ENCODE measurements at places on chromosomes 3 and 15.
A peak's percentile ranks its signal among the peaks of the same experiment; 100 is the strongest.

DNA sequence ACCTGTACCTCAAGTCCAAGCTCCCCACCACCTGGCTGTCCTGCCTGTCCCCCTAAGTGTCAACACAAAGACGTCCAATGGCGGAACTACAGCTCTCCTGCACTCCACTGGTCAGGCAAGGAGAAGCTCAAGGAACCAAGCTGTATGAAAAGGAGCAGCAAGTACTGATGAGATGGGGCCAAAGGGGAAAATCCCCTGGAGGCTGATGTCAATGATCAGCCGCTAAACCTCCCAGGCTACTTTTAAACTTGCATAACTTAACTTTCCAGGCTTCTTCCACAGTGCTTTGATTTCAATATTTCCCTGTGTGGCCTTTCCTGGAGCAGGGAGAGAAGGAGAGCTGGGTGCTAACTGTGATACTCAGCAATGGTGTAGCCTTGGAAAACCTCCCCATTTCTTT, 35.0 kb downstream of the TM4SF4 start:
- no peak for DNase-seq

- DNase-seq = no peak
Observed at GRCh38 chr3:42490243-42490642, 12.2 kb upstream of the VIPR1 start.

DNA sequence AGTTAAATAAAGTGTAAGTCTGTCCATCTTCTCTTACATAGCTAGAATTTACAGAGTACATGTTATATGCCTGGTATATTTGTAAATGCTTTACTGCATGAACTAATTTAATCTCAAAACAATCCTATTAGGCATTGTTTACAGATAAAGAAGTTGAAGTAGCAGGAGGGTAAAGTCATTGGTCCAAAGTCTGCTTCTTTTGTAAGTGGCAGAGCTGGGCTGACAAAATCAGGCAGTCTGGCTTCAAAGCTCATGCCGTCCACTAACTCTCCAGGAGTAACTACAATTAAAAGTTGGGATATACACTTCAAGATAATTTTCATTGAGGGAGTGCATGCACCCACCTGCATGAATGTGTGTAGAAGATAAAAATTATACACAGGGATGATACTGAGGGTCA, 27.3 kb downstream of the VGLL3 start:
- DNase-seq = no peak

- DNase-seq = peak; percentile 77
Observed at GRCh38 chr15:72722071-72722696, 36.2 kb downstream of the BBS4 start.

- no peak for DNase-seq
Observed at GRCh38 chr15:75348562-75349350, 1.9 kb downstream of the NEIL1 start.

DNA sequence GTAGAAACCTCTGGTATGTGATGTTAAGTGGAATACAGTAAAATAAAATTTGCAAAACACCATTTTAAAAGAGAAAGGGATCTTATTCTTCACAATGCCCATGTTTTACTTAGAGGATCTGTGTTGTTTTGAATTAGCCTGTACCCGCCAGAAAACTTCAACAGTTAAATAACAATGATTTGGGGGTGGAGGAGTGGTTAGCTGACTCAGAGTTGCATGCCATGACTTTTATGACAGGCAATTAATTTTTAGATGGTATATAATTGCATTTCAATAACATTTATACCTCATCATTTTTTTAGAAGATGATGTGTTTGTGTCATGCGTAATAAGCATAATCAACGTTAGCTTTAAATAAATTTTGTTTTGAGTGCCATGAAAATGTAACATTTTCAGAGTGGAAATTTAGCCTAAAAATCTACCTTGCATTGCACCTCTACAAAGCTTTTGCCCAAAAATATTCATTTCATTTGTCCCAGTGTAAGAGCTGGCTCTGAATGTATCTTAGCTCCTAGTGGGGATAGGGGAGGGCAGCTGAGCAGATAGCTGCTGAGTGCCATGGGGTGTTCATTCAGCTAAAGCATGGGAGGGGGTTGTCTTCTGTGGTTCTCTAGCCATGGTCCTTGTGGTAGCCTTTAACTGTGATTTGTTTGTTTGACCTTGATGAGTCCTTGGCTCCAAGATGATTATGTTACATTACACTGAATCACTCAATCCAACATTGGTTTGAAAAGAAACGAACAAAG, 379.8 kb downstream of the LPP start:
- DNase-seq = no peak

GRCh38 chr15:101765772-101766456, 37.4 kb upstream of the OR4F6 start:
- no peak for DNase-seq

DNA sequence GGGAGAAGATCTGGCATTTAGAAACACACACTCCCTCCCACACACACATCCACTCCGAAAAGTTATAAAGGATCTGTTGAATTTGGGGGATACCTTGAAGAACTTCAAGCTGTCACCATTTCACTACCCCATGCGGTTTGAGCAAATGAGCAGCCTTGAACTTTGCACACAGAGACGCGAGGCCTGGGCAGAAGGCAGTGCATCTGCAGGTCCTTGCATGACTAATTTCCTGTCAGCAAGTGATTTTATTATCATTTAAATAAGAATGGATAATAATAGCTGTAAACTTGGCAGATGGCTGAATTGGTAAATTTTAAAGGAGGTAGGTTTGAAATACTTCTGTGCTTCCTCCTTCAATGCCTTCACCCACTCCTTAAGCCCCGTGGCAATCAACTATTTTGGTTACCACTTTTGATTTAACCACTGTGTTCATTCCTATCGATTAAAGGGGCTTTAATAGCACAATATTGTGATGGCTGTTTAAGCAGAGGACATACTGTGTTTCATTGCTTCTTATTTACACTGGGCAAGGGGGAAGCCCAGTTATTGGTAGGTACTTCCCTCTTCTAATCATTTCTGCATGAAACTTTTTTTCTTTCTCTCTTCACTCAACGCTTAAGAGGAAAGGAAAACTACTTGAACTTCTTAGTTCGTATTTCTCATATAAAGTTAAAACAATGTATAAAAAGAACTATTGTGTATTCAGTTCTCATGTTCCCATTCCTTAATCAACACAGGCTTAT, 108.1 kb downstream of the ROBO2 start:
- no peak for DNase-seq

- no peak for DNase-seq
Observed at GRCh38 chr3:169510693-169511010, 152.9 kb downstream of the MECOM start.

DNA sequence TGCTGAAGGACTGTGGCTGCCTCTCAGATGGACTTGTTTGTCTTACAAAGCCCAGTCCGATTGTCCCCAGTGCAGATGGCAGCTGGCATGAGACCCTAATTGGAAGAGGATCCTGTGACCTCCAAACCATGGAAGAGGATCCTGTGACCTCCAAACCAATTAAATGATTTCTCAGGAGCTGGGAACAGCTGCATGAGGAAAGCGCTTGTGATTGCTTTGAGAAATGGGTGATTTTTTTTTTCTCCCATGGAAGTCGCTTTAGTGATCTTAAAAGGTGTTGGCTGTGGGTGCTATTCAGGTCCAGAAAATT, 68.4 kb upstream of the LARS2 start:
- DNase-seq = no peak

DNA sequence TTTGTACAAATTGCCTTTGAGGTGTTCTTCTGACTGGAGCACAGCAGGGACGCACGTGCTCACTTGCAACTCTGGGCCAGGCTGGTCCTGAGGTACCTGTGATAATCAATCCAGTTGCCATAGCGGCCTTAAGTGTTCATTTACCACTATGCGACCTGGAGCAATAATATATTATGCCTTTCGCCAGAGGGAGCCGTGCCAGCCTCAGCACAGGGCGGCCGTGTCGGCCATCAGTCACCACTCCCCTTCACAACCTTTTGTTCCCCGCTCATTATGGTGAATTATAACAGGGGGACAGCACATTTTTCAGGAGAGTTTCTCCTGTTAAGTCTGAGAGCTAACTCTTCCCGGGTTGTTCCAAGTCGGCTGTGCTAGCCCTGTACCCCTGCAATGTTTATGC, 289.7 kb downstream of the RORA start:
- no peak for DNase-seq

DNA sequence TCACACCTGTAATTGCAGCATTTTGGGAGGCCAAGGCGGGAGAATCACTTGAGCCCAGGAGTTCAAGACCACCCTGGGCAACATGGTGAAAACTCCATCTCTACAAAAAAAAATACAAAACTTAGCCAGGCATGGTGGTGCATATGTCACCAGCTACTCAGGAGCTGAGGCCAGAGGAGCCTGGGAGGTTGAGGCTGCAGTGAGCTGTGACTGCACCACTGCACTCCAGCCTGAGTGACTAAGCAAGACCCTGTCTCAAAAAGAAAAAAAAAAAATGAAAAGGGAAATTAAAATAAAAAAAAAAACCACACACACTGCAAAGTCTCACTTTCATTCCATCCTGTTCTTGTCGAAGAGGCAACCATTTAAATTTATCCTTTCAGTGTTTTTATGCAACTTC, 100.8 kb upstream of the PIAS1 start:
- no peak for DNase-seq

GRCh38 chr3:140134231-140134965, 199.4 kb downstream of the CLSTN2 start:
- no peak for DNase-seq

DNA sequence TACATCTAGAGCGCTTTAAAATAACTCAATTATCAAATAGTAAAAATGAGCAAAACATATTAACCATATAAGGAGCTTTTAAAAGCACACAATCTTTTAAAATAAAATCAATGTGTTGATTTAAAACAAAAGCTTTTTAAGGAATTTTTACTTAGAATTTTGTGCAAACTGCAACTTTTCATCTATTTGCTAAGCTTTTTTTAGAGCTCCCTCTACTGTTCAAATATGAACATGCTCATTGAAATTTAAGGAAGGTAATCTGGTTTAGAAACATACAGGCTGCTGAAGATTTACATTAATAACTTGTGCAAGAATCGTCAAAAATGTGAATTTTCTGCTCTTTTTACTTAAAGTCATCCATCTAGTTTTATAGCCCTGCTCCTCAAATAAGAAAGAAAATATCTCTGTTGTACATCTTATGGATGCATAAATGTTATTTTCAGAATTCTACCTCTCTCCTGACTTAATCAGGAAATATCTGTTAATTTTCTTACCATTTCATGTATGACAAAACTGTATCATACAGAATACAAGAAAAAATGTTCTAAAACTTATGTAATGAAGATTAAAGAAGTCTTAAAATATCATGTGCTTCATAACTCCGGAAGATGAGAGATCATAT, 469.4 kb upstream of the ROBO2 start:
- peak; percentile 17 for DNase-seq

DNA sequence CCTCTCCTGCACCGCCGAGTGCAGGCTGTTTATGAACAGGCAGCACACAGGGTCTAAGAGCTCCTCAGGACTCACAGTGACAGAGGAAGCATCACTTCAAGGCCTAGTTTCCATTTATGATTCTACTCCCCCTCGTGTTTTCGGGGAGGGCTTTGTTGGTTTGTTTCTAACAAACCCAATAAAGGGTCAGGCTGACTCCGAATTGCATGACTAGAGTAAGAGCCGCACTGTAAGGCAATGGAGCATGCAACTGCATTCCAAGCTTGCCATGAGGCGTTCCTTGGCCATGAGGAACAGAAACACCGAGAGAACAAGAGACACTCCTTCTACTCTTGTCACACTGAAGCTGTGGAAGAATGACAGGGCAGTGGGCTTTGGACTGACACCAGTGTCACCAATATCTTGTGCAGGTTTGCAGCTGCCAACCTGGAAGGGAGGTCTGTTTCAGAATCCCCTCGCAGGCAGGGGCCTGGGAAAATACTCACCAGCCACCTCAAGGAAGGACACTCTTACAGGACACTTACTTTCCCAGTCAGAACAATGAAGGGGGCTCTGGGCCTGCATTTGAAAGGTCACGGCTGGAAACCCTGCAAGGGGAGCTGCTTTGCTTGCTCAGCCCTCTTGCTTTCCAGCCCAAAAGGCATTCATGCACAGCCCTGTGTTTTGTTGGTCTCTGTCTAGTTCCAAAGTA, 96.8 kb downstream of the ADAMTS17 start:
- no peak for DNase-seq

GRCh38 chr3:195129072-195129643, 141.8 kb downstream of the XXYLT1 start:
- DNase-seq = no peak

DNA sequence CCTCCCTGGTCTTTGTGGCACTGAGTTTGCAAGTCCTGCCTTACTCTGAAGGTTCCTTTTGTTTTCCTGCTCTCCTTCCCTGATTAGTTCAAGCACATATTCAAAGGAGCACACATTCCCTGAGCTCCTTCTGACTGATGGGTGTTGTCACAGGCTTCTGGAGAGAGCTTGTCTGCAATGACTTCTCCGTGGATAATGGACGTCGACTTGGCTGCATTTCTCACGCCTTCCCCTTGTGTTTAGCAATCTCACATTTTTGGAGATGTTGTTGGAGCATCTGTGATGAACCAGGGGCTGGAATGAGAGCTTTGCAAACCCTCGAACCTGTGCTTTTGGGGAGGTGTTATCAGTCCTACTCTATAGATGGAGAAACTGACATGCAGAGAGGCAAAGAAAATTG, 375.4 kb upstream of the PROK2 start:
- peak; percentile 54 for DNase-seq

DNA sequence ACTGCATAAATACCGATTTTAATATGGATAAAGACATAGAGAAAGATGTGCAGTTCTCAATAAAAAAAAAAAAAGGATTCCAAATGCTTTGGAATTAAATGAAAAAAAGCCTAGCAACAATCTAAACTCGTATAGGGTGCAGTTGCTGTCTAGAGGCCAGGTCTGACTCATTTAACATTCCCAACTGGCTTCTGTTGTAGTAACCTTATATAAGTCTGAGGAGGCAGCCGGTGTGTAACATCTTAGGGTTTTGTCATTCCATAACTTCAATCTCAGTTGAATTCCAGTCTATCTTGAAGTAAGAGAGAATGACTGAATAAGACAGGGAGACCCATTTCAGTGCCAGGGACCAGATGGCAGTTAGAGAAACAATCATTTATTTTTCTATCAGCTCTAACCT, 6.5 kb downstream of the PDCD10 start:
- DNase-seq = peak; percentile 79

GRCh38 chr3:194283221-194284006, 67.7 kb downstream of the CPN2 start:
- peak; percentile 94 for DNase-seq

DNA sequence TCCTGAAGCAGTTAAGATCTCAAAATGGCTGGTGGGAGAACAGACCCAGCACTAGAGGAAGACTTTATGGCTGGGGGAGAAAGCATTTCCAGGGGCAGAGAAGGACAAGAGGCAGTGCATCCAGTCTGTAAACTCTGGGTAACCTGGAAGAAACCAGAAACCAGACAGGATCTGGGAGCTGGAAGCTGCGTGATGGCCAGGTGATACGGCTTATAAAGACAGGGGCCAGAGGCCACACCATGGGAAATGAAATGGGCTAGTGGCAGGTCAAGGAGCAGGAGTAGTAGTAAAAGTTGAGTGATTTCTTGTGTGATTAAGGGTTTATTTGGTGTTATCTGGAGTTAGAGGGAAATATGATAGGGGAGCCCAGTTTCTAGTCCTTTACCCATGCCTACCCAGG, 144.7 kb upstream of the ARRDC4 start:
- DNase-seq = no peak

DNA sequence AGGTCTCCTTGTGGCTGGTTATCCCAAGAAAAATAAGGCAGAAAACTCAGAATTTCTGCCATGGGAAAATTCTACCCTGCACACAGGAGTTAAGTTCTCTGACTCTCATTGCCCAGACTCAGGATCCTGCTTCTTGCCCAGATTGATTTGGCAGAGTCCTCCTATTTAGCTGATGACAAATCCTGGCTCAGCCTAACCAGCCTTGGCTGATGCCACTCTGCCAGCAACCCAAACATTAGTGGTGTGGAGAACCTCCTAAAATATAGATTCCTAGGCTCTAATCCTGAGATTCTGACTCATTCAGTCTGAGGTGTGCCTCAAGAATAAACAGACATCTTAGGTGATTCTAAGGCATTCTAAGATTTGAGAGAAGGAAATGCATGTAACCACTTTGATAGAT, 60.5 kb upstream of the ACTC1 start:
- DNase-seq = peak; percentile 53

Data from AG10803 (cell line).